ENCODE measurements at places on chromosomes 5 and 9. TPM values are rescaled to one million over a fixed set of nuclear protein-coding genes. Genes with fewer than 3 reads are reported as not detected.

DNA sequence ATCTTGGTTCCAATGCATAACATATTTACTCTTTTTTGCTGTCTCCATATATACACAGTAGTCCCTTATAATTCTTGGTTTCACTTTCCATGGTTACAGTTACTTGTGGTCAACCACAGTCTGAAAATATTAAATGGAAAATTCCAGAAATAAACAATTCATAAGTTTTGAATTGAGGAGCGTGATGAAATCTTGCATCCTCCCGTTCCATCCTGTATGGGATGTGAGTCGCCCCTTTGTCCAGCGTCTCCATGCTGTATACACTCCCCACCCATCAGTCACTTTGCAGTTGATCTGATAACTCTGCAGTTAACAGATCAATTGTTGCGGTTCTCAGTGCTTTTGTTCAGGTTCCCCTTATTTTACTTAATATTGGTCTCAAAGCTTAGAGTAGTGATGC is 11.5 kb upstream of the FAF2 start:
- DNase-seq = no peak
- no peaks in the 10 kb centered on the region for H3K36me3 ChIP-seq
- H3K27me3 ChIP-seq = no peaks in the 10 kb centered on the region
- H3K4me3 ChIP-seq = peak overlapping the region; percentile 12

DNA sequence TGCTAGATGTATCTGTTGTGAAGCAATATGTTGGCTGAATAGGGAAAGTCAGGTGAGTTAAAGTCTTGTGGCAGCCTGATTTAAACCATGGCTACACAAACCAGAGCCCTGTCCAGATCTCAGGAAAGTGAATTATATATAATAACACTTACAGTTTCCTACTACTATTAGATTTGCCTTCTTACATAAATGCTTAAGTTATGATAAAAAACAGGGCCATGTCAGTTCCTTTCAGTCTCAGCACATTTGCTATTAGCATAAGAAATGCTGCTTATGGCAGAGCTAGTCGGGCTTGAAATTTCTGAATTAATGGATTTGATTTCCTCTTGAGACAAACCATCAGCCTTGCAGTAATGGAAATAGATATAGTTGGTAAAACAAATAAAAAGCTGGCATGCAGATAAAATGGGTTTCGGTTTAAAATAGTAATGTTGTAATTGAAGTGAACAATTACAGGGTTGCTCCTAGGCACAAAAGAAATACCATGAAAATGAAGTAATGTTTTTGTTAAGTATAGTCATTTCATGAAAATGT is 664.2 kb upstream of the ZNF608 start:
- H3K4me3 ChIP-seq = no peak overlapping the region
- H3K36me3 ChIP-seq = no peaks in the 10 kb centered on the region
- H3K27me3 ChIP-seq = no peaks in the 10 kb centered on the region
- no peak for DNase-seq

MFAP3 gene
- total RNA-seq = 55.6 TPM

PLAC8L1 gene
- 0.33 TPM for total RNA-seq

GRCh38 chr5:67520161-67520908 is 323.7 kb upstream of the CD180 start:
- H3K4me3 ChIP-seq = no peak overlapping the region
- H3K27me3 ChIP-seq = no peaks in the 10 kb centered on the region
- H3K4me1 ChIP-seq = no peaks in the 10 kb centered on the region
- no peak for DNase-seq

DNA sequence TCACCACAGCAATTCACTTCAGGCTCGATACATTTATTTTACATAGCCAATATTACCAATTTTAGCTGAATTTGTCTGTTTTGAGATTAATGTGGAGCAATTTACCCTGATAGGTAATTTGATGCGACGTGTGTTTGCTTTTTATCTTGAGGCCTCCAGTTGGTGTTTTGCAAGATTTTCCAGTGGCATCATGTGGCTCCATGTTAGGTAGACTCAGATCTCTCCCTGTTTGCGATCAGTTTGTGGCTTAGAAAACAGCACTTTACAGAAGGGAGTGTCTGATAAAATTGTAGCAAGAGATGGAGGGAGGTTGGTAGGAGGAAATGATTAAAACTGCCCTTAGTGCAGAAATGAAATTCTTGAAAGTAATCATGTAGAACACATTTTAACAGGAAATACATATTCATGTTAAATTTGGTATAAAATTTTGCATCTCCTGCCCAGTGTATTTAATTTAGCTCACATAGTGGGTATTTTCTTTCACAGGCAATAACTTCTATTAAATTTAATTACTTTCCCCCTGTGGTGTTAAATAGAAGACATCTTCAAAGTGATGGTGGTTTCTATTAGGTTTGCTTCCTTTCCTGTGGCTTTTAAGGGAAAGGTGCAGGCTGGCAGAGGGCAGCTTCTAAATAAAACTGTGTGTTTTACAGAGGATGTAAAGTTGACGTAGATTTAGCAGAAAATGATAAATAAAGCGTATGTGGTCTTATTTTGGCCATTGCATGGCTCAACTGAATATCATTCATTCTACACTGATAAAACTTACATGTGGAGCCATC is 135.8 kb downstream of the KDM4C start:
- no peak for DNase-seq
- H3K27me3 ChIP-seq = no peaks in the 10 kb centered on the region
- no peak overlapping the region for H3K4me3 ChIP-seq
- H3K36me3 ChIP-seq = no peaks in the 10 kb centered on the region
- H3K4me1 ChIP-seq = no peaks in the 10 kb centered on the region

DNA sequence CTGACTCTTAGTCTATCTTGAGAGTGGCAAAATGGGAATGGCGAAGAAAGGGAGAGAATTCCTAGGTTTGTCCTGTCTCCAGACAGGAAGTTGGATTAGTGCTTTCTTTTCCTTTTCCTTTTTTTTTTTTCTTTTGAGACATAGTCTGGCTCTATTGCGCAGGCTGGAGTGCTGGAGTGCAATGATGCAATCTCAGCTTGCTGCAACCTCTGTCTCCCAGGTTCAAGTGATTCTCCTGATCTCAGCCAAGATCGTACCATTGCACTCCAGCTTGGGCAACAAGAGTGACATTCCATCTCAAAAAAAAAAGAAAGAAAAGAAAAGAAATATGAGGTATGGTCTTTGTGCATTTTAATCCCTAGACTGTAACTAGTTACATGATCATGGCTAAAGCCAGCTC is 12.6 kb upstream of the KIF27 start:
- H3K27ac ChIP-seq = no peak overlapping the region
- no peaks in the 10 kb centered on the region for H3K36me3 ChIP-seq
- H3K27me3 ChIP-seq = no peaks in the 10 kb centered on the region

DMRTA1 gene
- 1.4 TPM for total RNA-seq

- no peak overlapping the region for H3K4me3 ChIP-seq
- no peak overlapping the region for H3K27ac ChIP-seq
- no peaks in the 10 kb centered on the region for H3K4me1 ChIP-seq
- no peaks in the 10 kb centered on the region for H3K36me3 ChIP-seq
Observed at GRCh38 chr9:78714576-78714975, 417.7 kb downstream of the PSAT1 start.

GRCh38 chr5:90506221-90506620 is 23.2 kb downstream of the LYSMD3 start:
- H3K4me1 ChIP-seq = no peaks in the 10 kb centered on the region
- H3K36me3 ChIP-seq = peaks cover 11% of the 10 kb centered on the region
- H3K27ac ChIP-seq = no peak overlapping the region
- H3K4me3 ChIP-seq = no peak overlapping the region
- DNase-seq = no peak

CCL21 gene
- not detected for total RNA-seq

GRCh38 chr9:36787709-36788108 is 215.0 kb downstream of the MELK start:
- no peak overlapping the region for H3K27ac ChIP-seq
- no peak for DNase-seq
- no peak overlapping the region for H3K4me3 ChIP-seq
- no peaks in the 10 kb centered on the region for H3K36me3 ChIP-seq
- H3K4me1 ChIP-seq = peaks cover 10% of the 10 kb centered on the region

GRCh38 chr9:120965344-120966012 is 38.9 kb upstream of the TRAF1 start:
- H3K36me3 ChIP-seq = no peaks in the 10 kb centered on the region
- no peaks in the 10 kb centered on the region for H3K27me3 ChIP-seq
- DNase-seq = peak; percentile 49
- H3K27ac ChIP-seq = no peak overlapping the region
- no peak overlapping the region for H3K4me3 ChIP-seq

- H3K27ac ChIP-seq = no peak overlapping the region
- H3K27me3 ChIP-seq = 0 out of 2 replicates have a peak, but pooled peaks cover 6% of the 10 kb centered on the region
- no peak for DNase-seq
- no peaks in the 10 kb centered on the region for H3K36me3 ChIP-seq
- no peak overlapping the region for H3K4me3 ChIP-seq
Observed at GRCh38 chr9:69342769-69343168, 17.8 kb downstream of the ENTREP1 start.

TRUB2 gene
- total RNA-seq = 30.2 TPM

SLC6A3 gene
- 0.23 TPM for total RNA-seq

CAVIN4 gene
- 5.4 TPM for total RNA-seq

- H3K27ac ChIP-seq = no peak overlapping the region
- H3K4me1 ChIP-seq = 0 out of 2 replicates have a peak, but pooled peaks cover 2% of the 10 kb centered on the region
- DNase-seq = no peak
- peaks cover 50% of the 10 kb centered on the region for H3K36me3 ChIP-seq
Observed at GRCh38 chr9:71706176-71706575, 62.1 kb downstream of the CEMIP2 start.

NSA2 gene
- total RNA-seq = 188 TPM

GRCh38 chr5:123720955-123721354 is 209.0 kb downstream of the CSNK1G3 start:
- DNase-seq = no peak
- no peaks in the 10 kb centered on the region for H3K36me3 ChIP-seq
- H3K27ac ChIP-seq = no peak overlapping the region
- no peak overlapping the region for H3K4me3 ChIP-seq
- no peaks in the 10 kb centered on the region for H3K27me3 ChIP-seq
- peaks cover 9% of the 10 kb centered on the region for H3K4me1 ChIP-seq

NMUR2 gene
- not detected for total RNA-seq

NPR3 gene
- total RNA-seq = 0.23 TPM

DNA sequence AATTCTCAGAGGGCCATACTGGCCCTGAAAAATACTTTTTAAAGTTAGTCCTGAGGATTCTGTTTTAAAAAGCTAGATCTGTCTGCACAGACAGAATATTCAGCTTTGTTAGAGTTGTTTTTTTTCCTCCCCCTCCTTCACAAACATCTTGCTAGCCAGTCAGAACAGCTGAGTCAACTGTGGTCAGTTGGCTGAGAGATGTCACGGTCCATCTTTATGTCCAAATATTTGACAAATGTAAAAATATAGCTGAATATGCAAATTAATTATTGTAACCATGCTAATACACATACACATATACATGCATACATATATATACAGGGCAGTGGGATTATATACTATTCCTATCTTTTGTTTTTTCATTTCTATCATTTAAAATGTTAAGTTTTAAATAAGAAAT is 33.9 kb downstream of the UNC13B start:
- no peak for DNase-seq
- H3K27me3 ChIP-seq = no peaks in the 10 kb centered on the region
- peak overlapping the region; percentile 45 for H3K27ac ChIP-seq
- no peaks in the 10 kb centered on the region for H3K36me3 ChIP-seq
